ENCODE measurements at places on chromosomes 7 and 10.

- no peak for DNase-seq
Measured at GRCh38 chr10:60235001-60235400, 154.7 kb downstream of the ANK3 start.

GRCh38 chr10:62433181-62433692, 59.1 kb downstream of the ZNF365 start:
- DNase-seq: no peak

DNA sequence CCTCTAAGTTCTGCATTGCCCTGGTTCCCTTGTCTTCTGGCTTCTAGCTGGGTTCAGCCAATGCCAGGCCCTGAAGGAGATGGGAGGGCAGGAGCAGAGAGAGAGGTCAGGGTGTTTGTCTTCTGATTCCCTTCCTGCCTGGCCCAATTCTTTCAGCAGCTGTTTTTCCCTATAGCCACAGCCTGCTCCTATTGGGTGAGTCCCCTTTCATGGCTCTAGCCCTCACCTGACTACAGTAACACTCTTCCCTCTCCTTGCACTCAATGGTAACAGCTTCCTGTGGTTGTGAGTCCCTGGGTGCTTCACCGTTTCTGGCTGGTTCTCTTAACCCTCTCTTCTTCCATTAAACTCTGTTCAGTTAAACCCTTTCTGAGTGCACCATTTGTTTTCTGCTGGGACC, 17.1 kb downstream of the NPFFR1 start:
- no peak for DNase-seq

- no peak for DNase-seq
Measured at GRCh38 chr10:78766603-78767002, 302.2 kb upstream of the ZMIZ1 start.

GRCh38 chr7:141563956-141564623, 12.9 kb downstream of the AGK start:
- DNase-seq: no peak

GRCh38 chr10:119495021-119495505, 47.5 kb downstream of the RGS10 start:
- DNase-seq: no peak

GRCh38 chr7:36285276-36285675, 104.4 kb upstream of the ANLN start:
- no peak for DNase-seq

GRCh38 chr7:41612386-41612785, 90.5 kb downstream of the INHBA start:
- DNase-seq: no peak

GRCh38 chr7:39644170-39644569, 20.8 kb downstream of the RALA start:
- no peak for DNase-seq

DNA sequence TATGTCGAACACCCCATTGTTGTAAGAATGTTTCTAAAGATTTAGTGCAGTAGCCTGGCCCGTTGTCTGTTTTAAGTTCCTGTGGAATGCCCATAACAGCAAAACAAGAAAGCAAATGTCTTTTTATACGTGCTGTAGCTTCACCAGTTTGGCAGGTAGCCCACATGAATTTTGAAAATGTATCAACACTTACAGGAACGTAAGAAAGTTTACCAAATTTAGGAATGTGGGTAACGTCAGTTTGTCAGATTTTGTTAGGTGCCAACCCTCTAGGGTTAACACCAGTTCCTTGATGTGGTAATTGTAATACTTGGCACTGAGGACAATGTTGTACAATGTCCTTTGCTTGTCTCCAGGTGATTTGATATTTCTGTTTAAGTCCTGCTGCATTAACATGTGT, 3.2 kb upstream of the GIMAP4 start:
- DNase-seq: no peak

- no peak for DNase-seq
Measured at GRCh38 chr7:64775289-64775688, 18.9 kb upstream of the ZNF138 start.

DNA sequence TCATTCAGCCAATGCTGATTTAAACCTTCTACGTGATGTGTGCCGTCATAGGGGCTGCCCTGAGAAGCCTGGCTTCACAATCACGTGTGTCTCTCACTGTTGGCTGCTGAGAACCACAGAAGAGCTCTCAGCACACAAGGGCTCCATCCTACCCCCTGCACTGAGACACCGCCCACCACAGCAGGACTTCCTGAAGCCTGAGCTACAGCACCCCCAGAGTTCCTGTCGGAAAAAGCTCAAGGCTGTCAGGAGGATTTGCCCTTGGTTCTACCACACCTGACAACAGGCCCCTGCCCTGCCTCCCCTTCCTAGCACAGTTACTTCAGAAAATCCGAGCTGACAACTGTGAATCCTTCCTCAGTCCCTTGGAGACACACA, 191.9 kb downstream of the MAD1L1 start:
- no peak for DNase-seq

DNA sequence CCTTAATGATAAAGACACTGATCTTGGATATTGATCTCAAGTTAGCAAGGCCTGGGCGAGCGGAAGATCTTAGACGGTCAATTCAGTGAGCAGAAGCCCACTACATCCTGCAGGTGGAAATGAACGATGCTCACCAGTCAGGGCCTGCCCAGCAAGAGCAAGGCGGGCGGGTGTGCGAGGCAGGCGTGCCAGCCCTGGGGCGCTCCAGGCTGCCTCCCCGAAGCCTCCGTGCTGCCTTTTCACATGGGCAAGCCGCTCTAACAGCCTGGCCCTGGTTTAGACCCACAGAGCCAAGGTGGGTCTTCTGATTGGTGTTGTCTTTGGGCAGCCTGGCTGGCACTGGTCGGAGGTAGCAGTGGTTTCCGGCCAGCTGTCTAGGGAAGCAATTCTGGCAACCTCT, 475.1 kb upstream of the FOXK1 start:
- DNase-seq: no peak

GRCh38 chr7:142327628-142328405, 70.0 kb upstream of the PRSS58 start:
- no peak for DNase-seq

- no peak for DNase-seq
Measured at GRCh38 chr7:4068286-4068685, 613.8 kb upstream of the FOXK1 start.

- DNase-seq: no peak
Measured at GRCh38 chr10:113493882-113494301, 59.0 kb upstream of the HABP2 start.

DNA sequence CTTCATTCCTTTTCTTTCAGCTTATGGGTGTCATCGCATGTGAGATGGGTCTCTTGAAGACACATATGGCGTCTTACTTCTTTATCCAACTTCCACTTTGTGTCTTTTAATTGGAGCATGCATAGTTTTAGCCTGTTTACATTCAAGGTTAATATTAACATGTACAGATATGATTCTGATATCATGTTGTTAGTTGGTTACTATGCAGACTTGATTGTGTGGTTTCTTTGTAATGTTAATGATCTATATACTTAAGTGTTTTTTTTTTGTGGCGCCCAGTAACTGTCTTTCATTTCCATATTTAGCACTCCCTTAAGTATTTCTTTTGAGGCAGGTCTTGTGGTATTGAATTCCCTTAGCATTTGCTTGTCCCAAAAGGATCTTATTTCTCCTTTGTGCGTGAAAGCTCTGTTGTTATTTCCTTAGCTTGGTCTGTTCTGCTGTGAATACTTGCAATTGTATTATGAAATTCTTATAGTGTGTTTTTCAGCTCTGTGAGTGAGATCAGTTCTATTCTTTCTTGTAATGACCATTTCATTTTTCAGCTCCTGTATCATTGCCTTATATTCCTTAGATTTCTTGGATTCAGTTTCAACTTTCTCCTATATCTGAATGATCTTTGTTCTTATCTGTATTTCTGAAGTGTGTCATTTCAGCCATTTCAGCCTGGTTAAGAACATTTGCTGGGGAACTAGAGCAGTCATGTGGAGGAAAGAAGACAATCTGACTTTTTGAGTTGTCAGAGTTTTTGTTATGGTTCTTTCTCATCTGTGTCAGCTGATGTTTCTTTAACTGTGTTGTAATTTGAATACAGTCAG, 88.4 kb downstream of the ABCA13 start:
- no peak for DNase-seq

DNA sequence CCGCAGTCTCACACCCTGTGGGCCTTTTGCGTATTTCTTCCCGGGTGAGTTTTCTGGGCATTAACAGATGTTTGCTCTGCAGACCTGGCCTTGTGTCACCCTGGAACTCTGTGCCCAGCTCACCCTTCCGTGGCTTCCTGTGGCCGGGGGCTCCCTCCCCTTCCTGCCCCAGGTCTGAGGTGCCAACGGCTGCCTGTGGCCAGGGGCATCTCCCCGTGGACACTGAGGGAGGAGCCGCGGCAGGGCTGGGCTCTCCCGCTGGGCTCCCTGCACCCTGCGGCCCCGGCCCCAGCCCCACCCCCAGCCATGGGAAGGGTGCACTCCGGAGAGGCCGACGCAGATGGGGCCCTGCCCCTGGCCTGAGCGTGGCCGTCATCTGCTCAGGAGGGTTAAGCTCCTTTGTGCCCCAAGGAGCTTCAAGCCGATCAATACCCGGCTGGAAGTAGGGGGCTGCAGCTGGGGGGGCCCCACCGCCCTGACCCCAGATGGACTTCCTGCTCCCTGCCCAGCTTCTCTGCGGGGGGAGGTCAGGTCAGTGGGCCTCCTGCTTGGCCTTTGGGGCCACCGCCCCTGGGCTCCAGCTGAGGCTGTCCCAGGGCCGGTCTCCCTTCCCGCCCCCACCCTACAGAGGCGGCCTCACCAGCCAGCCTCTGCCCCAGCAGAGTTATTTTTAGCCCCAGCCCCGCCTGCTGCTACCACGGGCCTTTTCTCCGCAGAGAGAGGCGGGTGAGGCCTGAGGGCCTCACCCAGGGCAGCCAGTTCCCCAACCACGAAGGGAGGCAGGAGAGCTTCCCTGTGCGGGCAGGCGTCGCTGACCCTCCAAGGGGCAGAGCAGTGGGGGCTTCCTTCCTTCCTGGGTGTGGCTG, 24.2 kb downstream of the PWWP2B start:
- DNase-seq: no peak

- no peak for DNase-seq
Measured at GRCh38 chr10:110405380-110405779, 92.3 kb upstream of the DUSP5 start.

DNA sequence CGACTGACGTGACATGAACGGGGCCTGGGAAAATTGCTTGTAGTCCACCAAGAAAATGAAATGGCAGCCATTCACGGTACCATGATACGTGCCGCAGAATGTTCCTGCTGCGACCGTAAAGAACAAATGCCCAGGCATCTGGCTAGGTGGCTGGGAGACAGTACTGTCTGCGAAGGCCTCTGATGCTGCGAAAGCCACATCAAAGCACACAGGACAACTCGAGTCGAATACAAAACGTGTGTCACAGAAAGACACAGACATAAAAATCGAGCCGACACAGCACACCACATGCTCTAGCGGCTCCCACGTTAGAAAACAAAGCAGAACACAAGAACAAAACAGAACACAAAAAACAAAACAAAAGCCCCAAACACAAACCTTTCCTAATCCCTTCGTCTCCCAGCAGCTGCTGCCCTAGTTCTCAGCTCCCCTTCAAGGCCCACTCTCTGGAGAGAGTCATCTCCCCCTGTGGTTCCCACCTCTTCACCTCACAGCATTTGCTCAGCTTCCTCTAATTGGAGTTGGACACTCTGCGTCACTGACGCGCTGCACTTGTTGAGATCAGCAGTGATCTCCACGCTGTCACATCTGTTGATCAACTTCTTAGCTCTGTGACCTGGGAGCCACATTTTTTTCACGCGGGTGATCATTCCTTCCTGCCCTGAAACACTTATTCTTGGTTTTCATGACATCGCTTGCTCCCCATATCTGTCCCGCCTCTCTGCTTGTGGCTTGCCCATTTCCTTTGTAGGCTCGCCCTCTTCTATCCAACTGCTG, 112.2 kb downstream of the CLEC2L start:
- no peak for DNase-seq

DNA sequence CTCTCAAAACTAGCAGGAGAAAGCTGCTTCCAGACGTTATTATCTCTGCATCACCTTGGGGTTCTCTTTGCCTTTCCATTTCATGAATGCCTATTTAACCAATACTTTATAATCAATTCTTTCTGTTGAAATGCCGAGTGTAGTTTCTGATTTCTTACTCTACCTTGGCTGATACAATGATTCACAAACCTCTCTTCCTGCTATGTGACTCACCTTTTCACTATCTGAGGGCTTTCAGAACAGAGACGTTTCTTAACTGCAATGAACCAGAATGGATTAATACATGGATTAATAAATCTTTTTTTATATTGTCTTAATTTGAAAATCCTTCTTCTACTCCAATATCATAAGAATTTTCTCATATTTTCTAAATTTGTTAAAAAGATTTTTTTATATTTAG, 46.4 kb upstream of the ZNF746 start:
- no peak for DNase-seq

GRCh38 chr7:66409493-66409892, 204.4 kb downstream of the TPST1 start:
- DNase-seq: no peak

- no peak for DNase-seq
Measured at GRCh38 chr7:20216406-20217036, 663 bp downstream of the MACC1 start.

GRCh38 chr7:84822941-84823510, 363.8 kb downstream of the SEMA3D start:
- DNase-seq: no peak

GRCh38 chr10:132910186-132910880, 32.0 kb downstream of the CFAP46 start:
- no peak for DNase-seq

DNA sequence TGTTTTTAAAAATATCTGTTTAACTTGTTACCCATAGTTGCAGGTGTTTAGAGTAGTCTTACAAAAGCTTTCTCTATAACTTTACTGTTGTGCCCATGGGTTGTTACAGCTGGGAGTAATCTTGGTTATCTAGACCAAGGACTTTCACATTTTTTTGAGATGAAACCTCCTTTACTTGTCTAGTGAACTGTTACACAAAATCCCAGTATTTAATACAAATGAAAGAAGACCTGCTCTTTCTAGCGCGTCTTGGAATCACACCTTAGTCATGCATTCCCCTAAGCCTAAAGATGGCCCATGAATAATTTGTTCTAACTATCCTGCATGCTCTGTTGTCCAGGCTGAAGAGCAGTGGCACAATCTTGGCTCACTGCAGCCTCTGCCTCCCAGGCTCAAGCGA, 38.0 kb downstream of the CSGALNACT2 start:
- no peak for DNase-seq

- peak; percentile 43 for DNase-seq
Measured at GRCh38 chr10:88835096-88835909, 16.3 kb downstream of the ANKRD22 start.
